T-cell (primary cell): ENCODE measurements at places on chromosomes 2 and 18. TPM values are rescaled to one million over a fixed set of nuclear protein-coding genes. Genes with fewer than 3 reads are reported as not detected.

The HOXD9 gene
- not detected for total RNA-seq

The CHST10 gene
- 4.1 TPM for total RNA-seq

The CPLX4 gene
- not detected for total RNA-seq

The UGT1A3 gene
- not detected for total RNA-seq

The HOXD4 gene
- total RNA-seq, result not detected

DNA sequence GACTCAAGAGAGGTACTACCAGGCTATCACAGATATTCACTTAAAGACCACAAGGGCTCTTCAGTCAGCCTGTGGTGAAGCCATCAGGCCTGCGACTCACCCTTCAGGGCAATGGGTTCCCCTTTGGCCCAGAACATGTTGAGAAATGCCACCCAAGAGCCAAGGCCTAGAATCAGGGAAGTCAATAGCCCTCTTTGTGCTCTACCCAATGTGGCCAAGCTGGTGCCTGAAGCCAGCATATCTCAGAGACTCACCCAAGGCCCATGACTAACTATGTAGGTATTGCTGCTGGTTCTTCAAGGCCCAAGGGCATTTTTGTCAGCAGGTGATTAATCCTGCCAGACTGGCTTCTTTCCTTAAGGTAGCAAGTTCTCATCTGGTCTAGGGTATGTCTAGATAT is 338.9 kb upstream of the SETBP1 start:
- H3K4me3 ChIP-seq, result no peak overlapping the region
- DNase-seq, result no peak
- no peaks in the 10 kb centered on the region for H3K27me3 ChIP-seq
- H3K36me3 ChIP-seq, result no peaks in the 10 kb centered on the region
- no peak overlapping the region for H3K27ac ChIP-seq

DNA sequence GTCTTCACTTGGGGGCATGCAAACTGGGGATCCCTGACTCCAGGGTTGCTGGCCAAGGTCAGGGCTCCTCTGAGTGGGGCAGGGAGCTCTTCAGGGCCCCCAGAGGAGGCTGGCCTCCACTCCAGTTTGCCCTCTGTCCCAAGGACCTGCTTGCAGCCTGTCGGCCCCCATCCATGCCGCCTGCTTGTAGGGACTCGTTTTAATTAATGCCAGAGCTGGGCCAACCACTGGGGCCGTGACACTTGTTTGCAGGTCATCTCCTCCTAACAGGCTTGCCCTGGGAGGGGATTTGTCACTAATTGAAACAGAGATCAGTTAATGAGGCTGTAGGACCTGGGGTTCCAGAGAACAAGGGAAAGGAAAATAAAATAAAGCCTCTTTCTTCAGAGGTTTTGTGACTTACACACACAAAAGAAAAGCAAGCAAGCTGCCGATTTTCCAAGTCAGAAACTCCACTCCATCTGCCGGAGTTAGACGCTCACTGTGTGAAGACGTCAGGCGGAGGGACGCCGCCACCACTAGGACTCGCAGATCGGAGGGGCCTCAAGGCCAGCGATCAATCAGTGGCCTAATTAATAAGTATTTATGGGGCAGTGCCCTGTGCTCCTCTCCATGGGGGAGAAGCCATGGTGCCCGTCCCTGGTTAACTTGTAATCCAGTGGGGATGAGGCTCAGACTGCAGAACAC is 75.9 kb downstream of the SFXN5 start:
- H3K27ac ChIP-seq, result no peak overlapping the region
- no peak for DNase-seq
- H3K4me3 ChIP-seq, result no peak overlapping the region
- H3K4me1 ChIP-seq, result no peaks in the 10 kb centered on the region

GRCh38 chr2:78779761-78780160 is 245.7 kb upstream of the REG3G start:
- H3K36me3 ChIP-seq, result no peaks in the 10 kb centered on the region
- no peak for DNase-seq
- H3K4me3 ChIP-seq, result no peak overlapping the region

GRCh38 chr18:74196220-74197119 is 48.1 kb downstream of the TIMM21 start:
- peak; percentile 51 for DNase-seq
- peak overlapping the region; percentile 31 for H3K4me3 ChIP-seq

DNA sequence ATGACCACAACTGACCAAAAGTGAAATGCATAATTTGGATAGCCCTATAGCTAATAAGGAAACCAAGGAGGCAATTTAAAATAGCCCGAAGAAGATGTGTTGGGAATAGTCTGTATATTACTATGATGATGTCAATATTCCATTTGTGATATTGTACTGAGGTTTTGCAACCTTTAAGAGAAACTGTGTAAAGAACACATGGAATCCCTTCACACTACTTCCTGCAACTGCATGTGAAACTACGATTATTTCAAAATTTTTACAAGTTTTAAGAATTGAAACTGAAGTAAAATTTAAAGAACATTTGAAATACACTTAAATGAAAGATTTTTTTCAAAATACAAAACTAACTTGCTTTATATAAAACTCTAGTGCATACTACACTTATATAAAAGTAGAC is 504.3 kb upstream of the ID2 start:
- H3K4me3 ChIP-seq, result no peak overlapping the region
- H3K36me3 ChIP-seq, result no peaks in the 10 kb centered on the region
- H3K27ac ChIP-seq, result no peak overlapping the region
- DNase-seq, result no peak
- H3K4me1 ChIP-seq, result no peaks in the 10 kb centered on the region

- peaks cover 28% of the 10 kb centered on the region for H3K4me1 ChIP-seq
- H3K27ac ChIP-seq, result no peak overlapping the region
- no peak for DNase-seq
- H3K36me3 ChIP-seq, result no peaks in the 10 kb centered on the region
Observed at GRCh38 chr2:240433973-240434727, 1.3 kb upstream of the GPC1 start.

DNA sequence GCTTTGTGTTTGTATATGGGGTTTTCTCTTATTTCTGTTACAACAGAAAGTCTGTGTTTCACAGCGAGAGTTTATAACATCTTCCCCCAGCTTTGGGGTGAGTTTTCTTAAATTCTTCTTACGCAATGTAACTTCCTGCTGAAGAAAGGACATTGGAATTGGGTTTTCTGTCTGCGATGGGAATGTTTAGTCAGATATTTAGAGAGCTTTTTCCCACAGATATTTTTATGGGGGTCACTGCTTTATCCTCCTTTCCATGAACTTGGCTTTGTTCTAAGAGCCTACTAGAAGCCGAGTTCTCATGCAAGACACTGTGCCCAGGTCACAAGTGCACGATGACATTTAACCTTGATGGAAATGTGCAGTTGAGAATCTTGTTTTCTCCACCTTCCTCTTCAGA is 22.1 kb downstream of the B3GNT2 start:
- DNase-seq, result no peak
- no peak overlapping the region for H3K27ac ChIP-seq
- no peak overlapping the region for H3K4me3 ChIP-seq
- H3K27me3 ChIP-seq, result no peaks in the 10 kb centered on the region
- H3K36me3 ChIP-seq, result no peaks in the 10 kb centered on the region

GRCh38 chr18:48693625-48694262 is 154.9 kb downstream of the CTIF start:
- H3K27me3 ChIP-seq, result no peaks in the 10 kb centered on the region
- no peaks in the 10 kb centered on the region for H3K36me3 ChIP-seq

- no peak overlapping the region for H3K4me3 ChIP-seq
- H3K36me3 ChIP-seq, result no peaks in the 10 kb centered on the region
- no peaks in the 10 kb centered on the region for H3K4me1 ChIP-seq
- peaks cover 8% of the 10 kb centered on the region for H3K27me3 ChIP-seq
Observed at GRCh38 chr18:48172226-48173006, 236.8 kb downstream of the ZBTB7C start.

DNA sequence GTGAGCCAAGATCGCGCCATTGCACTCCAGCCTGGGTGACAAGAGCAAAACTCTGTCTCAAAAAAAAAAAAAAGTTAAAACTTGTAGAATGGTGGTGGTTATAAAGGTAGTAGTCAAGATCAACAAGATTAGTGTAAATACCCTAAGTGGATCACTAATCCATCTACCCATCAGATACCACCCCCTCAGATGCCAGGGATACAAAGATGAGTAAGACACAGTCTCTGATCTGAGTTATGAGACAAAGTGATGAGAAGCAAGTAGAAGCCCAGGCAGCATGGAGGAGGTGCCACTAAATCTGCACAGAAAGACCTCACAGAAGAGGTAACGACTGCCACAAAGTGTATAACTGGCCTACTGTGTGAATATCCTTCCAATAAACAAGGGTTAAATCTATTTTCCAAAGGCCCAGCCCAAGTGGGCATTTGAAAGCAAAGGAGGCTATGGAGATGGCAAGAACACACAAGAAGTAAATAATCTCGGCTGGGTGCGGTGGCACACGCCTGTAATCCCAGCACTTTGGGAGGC is 20.2 kb downstream of the NFE2L2 start:
- H3K4me3 ChIP-seq, result no peak overlapping the region
- no peak for DNase-seq
- H3K36me3 ChIP-seq, result no peaks in the 10 kb centered on the region
